ENCODE measurements at places on chromosomes 6 and 20. TPM values are rescaled to one million over a fixed set of nuclear protein-coding genes. Genes with fewer than 3 reads are reported as not detected.
A peak's percentile ranks its signal among the peaks of the same experiment; 100 is the strongest.

GRCh38 chr20:49750611-49751396, 37.1 kb upstream of the B4GALT5 start:
- no peak for DNase-seq

- no peak for DNase-seq
Observed at GRCh38 chr6:165660857-165661663, 2.0 kb downstream of the PDE10A start.

DNA sequence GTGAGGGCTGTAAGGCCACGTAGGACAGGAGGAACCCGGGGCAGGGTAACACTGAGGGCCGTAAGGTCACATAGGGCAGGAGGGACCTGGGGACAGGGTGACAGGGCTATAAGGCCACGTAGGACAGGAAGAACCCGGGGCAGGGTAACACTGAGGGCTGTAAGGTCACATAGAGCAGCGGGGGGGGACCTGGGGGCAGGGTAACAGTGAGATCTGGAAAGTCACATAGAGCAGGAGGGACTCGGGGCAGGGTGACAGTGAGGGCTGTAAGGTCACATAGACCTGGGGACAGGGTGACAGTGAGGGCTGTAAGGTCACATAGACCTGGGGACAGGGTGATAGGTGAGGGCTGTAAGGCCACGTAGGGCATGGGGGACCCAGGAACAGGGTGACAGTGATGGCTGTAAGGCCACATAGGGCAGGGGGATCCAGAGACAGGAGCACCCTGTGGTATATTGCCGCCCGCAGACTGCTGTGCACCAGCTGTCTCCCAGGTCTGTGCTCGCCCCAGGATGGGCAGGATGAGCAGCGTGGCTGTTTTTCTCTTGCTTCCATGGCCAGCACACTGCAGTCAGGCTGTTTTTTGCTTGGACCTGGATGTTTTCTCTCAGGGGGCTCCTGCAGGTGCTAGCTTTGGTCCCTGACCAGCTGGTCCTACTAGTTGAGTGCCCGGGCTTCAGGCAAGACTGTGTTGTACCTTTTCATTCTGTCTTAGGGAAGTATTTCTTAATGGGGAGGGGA, 55.7 kb downstream of the SYTL3 start:
- no peak for DNase-seq

GRCh38 chr6:43943781-43944250, 173.8 kb downstream of the VEGFA start:
- no peak for DNase-seq

- no peak for DNase-seq
Observed at GRCh38 chr6:67361264-67361663, 1273.8 kb upstream of the ADGRB3 start.

DNA sequence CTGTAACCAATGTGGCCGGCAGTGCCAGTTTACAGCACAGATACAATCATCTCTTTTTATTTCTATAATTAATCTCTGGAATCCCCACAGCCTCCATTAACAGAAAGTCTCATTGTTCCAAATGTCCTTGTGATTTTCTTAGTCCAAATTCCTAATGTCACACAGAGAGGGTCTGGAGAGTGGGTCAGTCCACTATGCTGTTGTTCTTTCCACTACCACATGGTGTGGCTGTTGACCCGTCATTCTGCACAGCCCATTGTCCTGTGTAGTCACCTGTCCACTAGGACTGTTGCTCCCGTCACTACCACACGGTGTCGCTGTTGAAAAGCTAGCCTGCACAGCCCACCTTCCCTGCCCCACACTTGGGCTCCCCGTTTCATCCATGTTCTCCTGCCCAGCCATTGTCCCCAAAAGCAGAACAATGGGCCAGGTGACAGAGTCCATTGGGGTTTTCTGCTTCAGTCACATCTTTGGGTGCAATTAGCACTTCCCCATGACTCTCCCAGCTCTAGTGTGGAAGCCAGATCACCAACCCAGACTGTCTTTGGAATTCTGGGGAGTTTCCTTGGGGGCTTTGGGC, 8.6 kb upstream of the LBP start:
- no peak for DNase-seq

DNA sequence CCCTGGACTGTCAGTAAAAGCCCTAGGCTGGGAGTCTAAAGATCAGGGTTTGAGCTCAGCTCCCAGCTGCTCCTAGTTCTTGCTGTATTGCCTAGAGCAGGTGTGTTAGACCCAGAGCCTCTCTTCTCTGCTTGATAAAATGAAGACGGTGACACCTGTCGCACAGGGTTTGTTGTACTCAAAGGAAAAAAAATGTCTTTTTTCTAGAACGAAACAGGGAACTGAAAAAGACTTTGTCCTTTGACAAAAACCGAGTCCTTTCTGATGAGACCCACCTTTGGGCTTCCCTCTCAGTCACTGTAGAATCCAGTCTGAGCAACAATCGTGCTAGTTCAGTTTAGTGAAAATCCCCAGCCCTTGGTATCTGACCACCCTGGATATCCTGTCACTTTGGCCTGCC, 102.1 kb upstream of the LAMP5 start:
- DNase-seq: no peak

- peak; percentile 64 for DNase-seq
Observed at GRCh38 chr6:154410619-154411072, 54.0 kb upstream of the IPCEF1 start.

DNA sequence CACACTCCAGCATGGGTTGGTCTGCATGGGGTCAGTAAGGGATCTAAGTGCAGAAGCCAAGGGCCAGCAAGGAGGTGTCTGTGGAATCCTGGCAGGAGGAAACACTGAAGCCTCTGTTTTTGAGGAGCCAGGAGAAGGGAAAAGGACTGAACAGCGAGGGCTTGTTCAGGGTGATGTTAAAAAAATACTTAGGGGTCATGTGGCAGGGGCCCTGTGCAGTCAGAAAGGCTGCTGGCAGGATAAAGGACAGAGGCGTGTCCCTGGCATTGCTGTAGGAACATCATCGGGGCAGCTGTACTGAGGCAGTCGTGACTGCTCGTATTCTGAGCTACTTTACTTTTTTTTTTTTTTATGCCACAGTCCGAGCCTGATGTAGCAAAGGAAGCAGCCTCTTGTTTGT, 127.1 kb upstream of the ZFP64 start:
- no peak for DNase-seq

- DNase-seq: no peak
Observed at GRCh38 chr20:31712112-31712553, 10.5 kb downstream of the BCL2L1 start.

GRCh38 chr6:72386324-72386723, 235.5 kb upstream of the KCNQ5 start:
- DNase-seq: no peak

DNA sequence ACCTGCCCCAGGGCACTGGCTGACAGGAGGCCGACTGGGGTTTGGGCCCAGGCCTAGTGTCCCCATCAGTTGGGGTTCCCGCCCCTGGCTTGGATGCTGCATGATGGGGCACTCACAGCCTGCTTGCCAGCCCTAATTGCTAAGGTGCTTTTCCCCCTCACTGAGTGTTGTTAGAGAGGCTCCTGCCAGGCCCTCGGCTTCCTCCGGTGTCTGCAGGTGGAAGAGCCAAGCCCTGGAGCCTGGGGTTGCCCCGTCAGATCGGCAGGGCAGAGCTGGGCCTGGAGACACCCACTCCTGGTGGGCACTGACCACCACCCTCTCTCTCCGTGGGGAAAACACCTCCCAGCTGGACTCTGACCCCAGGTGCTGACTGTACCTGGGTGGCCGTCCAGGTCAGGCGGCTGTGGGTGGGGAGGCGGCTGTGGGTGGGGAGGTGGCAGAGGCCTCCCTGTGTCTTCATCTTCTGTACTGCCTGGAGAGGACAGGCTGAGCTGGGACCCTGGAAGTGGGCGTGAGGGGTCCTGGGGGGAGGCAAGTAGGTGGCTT, 6.0 kb upstream of the CABLES2 start:
- no peak for DNase-seq

DNA sequence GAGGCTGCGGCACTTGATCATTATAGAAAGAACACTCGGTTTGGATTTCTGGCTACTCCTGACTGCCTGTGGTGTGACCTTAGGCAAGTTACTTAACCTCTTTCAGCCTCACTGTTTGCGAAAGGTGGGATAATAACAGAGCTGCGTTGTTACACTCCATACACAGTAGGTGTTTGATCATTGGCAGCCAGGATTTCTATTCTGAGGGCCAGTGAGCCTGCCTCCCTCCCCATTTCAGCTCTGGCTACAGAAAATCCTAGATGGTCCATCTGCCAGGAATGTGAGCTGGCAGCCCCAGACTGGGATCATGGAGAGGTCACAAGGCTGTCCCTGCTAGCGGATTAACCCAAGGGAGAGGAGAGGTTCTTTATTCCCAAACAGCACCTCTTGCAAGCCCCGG, 2.7 kb downstream of the KCNB1 start:
- no peak for DNase-seq

GRCh38 chr20:45817376-45818194, 5.1 kb downstream of the UBE2C start:
- no peak for DNase-seq

DNA sequence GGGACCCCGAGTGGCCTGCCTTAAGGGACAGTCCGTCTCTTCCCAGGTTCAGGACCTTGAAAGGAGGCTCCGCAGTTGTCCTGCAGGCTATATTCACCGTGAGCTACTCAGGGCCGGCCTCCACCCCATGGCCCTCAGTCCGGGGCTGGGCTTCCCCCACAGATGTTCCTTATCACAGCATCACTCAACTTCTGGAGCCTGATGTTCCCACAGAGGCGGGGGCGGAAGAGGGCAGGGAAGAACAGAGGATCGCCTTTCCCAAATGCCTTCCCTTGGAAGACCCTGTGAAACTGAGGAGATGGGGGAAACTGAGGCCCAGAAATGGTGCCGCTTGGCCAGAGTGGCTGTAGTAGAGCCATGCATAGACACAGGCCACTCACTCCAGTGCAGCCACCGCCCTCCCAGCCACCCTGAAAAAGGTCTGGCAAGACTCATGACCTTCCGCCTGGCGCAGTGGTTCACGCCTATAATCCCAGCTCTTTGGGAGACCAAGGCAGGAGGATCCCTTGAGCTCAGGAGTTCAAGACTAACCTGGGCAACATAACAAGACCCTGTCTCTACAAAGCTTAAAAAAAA, 4.3 kb upstream of the COX4I2 start:
- no peak for DNase-seq

DNA sequence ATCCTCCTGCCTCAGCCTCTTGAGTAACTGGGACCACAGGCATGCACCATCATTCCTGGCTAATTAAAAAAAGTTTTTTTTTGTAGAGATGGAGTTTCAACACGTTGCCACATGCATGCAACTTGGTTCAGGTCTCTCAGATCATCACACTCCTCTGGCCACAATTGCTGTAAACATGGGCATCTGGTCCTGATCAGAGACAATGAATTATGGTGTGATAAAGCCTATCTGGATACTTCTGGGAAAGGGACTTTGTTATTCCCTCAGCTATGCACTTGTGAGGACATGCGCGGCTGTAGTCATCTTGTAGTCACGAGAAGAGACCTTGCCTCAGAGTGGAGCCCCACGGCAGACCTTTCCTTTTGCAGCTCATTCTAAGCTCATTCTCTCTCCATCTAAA, 210.9 kb upstream of the ZFP64 start:
- no peak for DNase-seq

- DNase-seq: no peak
Observed at GRCh38 chr20:35286077-35286898, 1.7 kb upstream of the EIF6 start.

GRCh38 chr6:117971637-117972036, 64.6 kb downstream of the SLC35F1 start:
- no peak for DNase-seq

The FKBP1C gene
- 6.9 TPM for polyA plus RNA-seq

The NKAIN4 gene
- polyA plus RNA-seq: 22.7 TPM

The CAGE1 gene
- polyA plus RNA-seq: not detected

The NDUFAF5 gene
- polyA plus RNA-seq: 29.0 TPM

The LPA gene
- polyA plus RNA-seq: 0.28 TPM

The KCNS1 gene
- polyA plus RNA-seq: 0.53 TPM

The EIF6 gene
- 128 TPM for polyA plus RNA-seq

Data from right renal cortex interstitium (tissue), 3 donors.